GM19239 (cell line): ENCODE measurements at places on chromosomes 1 and 21.

- DNase-seq, result no peak
Observed at GRCh38 chr1:84027368-84027767, 28.4 kb upstream of the TTLL7 start.

- DNase-seq, result no peak
Observed at GRCh38 chr1:215793180-215793579, 226.1 kb downstream of the KCTD3 start.

DNA sequence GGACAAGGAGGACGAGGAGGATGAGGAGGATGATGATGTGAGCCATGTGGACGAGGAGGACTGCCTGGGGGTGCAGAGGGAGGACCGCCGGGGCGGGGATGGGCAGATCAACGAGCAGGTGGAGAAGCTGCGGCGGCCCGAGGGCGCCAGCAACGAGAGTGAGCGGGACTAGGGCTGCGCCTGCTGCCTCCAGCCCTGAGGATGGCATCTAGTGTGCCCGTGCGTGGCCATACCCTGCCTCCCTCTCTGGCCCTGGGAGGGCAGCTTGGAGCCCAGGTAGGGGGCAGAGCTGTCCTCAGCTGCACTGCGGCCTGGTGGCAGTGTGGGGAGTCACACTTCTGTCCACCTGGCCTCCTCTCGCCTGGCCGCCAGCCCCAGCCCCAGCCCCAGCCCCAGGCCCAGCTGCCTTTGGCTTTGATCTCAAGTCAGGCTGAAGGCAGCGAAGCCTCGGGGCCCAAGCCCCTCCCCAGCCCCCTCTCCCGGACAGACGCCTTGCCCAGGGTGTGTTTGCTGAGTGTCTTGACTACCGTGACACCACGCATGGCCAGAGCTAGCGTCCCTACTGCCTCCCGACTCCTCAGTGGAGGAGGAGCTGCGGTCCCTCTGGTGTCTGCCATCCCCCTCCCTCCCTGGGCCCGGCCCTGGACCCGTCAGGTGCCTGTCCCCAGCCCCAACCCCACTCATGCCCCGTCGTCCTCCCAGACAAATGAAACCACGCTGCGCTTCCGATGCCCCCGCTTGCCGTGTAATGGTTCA lies 155.2 kb downstream of the PEX14 start:
- no peak for DNase-seq

DNA sequence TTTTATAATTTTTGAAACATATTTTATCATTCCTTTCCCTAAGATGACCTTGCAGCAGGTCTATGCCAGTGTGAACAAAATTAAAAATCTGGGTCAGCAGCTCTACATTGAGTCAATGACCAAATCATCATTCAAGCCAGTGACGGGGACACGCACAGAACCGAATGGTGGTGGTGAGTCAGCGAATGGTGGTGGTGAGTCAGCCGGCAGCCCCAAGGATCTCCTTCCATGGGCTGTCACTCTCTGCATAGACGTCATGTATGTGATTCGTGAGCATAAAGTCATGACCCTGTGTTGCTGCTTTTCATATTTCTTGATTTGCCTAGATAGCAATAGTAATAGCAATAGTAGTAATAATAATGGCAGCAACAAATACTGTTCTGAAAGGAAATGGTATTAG lies 26.3 kb downstream of the PER3 start:
- DNase-seq, result no peak

- DNase-seq, result no peak
Observed at GRCh38 chr1:169528215-169529067, 42.7 kb upstream of the SLC19A2 start.

GRCh38 chr1:172206256-172206655 lies 214.2 kb upstream of the C1orf105 start:
- DNase-seq, result no peak

- no peak for DNase-seq
Observed at GRCh38 chr1:25653558-25653957, 37.0 kb downstream of the MAN1C1 start.

GRCh38 chr1:223718850-223719249 lies 6.5 kb downstream of the CAPN2 start:
- no peak for DNase-seq

GRCh38 chr1:56758135-56758534 lies 61.1 kb downstream of the FYB2 start:
- no peak for DNase-seq

GRCh38 chr1:224160171-224160682 lies 22.8 kb upstream of the DEGS1 start:
- DNase-seq, result no peak

- no peak for DNase-seq
Observed at GRCh38 chr1:162677607-162678371, 45.5 kb downstream of the DDR2 start.

- no peak for DNase-seq
Observed at GRCh38 chr1:75092141-75092540, 42.0 kb upstream of the LHX8 start.

DNA sequence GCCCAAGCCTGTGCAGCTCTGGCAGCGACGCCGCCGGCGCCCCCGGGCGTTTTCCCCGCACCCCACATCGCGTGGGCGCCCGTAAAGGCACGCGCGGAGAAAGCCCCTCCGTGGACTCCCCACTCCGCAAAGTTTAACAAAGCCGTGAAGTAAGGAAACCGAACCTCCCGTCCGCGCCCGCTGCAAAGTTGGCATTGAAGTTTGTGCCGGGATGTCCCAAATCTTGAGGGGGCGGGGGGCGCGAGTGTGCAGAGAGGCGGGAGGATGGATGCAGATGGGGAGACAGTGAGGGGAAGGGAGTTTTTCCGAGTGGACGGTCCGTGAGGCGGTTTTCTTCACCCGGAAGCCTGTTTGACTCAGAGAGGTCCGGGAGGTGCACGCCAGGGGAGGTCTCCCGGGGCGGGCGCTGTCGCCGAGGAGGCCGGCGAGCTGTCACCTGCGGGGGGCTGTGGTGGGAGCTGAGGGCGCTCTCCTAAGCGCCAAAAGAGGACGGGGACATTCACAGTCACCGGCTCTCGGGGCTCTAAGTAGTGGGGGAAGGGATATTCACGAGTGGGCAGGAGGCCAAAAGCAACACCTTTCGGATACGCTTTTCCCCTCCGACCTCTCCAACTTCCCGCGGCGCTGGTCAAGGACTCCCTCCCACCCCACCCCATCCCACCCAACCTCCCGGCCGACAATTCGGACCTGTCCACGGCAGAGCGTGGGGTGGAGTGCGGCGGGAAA lies 1.3 kb downstream of the WLS start:
- DNase-seq, result no peak
